ENCODE measurements at places on chromosomes 2 and 18.

GRCh38 chr2:228648541-228648940 is 467.1 kb upstream of the SPHKAP start:
- no peaks in the 10 kb centered on the region for H3K4me1 ChIP-seq
- no peak overlapping the region for H3K4me3 ChIP-seq
- H3K36me3 ChIP-seq: no peaks in the 10 kb centered on the region

DNA sequence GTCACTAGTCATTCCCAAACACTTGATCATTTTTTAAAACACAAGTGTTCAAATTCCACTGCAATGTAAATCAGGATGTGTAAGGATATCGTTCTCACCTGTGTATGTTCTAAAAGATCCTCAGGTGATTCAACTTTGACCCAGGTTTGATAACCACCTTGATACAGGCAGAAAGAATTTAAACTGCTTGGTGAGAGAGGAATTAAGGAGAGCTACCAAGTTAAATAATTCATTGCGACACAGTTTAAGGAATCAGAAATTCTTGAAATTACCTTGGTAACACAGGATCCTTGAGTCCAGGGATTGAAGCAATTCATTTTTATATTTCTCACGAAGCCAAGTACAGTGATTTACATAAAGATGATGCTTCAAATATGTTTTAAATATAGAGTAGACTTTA is 80.7 kb upstream of the EHBP1 start:
- H3K36me3 ChIP-seq: no peaks in the 10 kb centered on the region
- H3K4me3 ChIP-seq: no peak overlapping the region
- DNase-seq: no peak
- no peaks in the 10 kb centered on the region for H3K27me3 ChIP-seq

GRCh38 chr2:74648009-74648443 is at the start of gene M1AP:
Gene M1AP, minus strand, starts transcription at chr2:74648330. Its CDS starts 8,055 bp downstream, at chr2:74640275.
- DNase-seq: peak; percentile 4
- H3K27ac ChIP-seq: no peak within 1 kb of the TSS
- H3K27me3 ChIP-seq: peaks cover 5% of the 10 kb centered on the region
- no peaks in the 10 kb centered on the region for H3K36me3 ChIP-seq

DNA sequence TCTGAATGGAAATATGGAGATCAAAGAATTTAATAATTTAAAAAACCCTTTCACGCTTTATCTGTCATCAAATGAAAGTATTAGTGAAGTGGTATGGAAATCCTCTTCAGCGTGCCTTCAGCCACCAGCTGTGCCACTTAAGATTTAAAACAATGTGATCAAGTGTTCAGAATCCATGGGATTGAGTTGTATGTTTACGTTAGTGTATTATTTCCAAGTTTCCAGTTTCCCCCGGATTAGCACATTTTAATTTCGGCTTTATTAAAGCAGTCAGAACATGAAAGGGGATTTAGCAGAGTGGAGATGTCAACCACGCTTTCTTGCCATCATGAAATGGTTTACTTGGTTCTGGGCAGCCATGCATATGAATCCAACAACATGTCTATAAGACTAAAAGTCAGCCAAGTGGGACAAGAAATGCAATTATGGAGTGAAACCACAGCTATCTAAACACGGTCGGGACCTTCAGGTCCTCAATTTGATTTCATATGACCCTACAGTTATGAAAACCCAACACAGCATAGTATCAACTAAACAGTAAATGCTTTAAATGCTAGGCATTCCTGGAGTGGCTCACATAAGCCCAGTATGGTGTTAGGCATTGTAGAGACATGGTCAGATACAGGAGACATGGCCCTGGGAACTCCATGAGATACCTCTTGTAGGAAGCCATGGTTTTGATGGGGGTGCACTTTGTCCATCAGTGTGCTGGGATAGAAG is 224.9 kb upstream of the EPAS1 start:
- H3K4me3 ChIP-seq: no peak overlapping the region
- H3K4me1 ChIP-seq: peaks cover 14% of the 10 kb centered on the region
- no peak for DNase-seq

DNA sequence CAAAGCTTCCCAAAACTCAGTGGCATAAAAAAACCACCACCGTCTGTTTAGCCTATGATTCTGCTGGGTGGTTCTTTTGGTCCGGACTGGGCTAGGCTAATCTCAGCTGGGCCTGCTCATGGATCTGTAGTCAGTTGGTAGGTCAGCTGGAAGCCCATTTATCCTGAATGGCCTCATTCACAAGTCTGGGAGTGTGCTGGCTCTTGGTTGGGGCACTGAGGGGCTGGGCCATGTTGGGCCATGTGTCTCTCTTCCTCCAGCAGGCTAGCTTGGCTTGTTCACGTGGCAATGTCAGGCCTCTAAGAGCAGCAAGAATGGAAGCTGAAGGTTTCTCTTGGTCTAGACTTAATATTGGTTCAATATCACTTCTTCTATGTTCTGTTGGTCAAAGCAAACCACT is 95.7 kb upstream of the HS6ST1 start:
- no peak overlapping the region for H3K4me3 ChIP-seq
- H3K4me1 ChIP-seq: no peaks in the 10 kb centered on the region
- no peak overlapping the region for H3K27ac ChIP-seq
- H3K36me3 ChIP-seq: no peaks in the 10 kb centered on the region
- no peak for DNase-seq
- H3K27me3 ChIP-seq: no peaks in the 10 kb centered on the region

DNA sequence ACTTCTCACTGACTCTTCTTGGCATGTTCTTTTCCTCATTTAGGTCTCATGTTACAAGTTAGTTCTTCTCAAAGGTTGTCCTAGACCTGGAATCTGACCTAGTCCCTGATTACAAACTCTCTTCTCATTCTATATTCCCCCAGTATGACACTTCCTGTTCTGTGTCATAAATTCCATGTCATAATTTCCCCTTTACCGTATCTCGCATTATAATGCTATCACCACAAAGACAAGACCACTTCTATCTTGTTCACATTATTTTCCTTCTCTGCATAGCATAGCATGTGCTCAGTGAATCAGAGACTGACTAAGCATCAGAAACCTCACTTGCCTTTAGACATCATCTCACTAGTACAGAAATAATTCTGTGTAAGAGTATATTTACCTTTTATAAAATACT is 63.6 kb upstream of the CAVIN2 start:
- DNase-seq: no peak
- H3K27me3 ChIP-seq: no peaks in the 10 kb centered on the region
- no peak overlapping the region for H3K4me3 ChIP-seq
- no peaks in the 10 kb centered on the region for H3K4me1 ChIP-seq
- H3K36me3 ChIP-seq: no peaks in the 10 kb centered on the region

GRCh38 chr2:117726747-117727146 is 87.7 kb upstream of the DDX18 start:
- no peak overlapping the region for H3K4me3 ChIP-seq
- no peaks in the 10 kb centered on the region for H3K4me1 ChIP-seq
- no peak for DNase-seq
- no peak overlapping the region for H3K27ac ChIP-seq
- no peaks in the 10 kb centered on the region for H3K36me3 ChIP-seq
- no peaks in the 10 kb centered on the region for H3K27me3 ChIP-seq

- DNase-seq: no peak
- H3K4me1 ChIP-seq: no peaks in the 10 kb centered on the region
- H3K27me3 ChIP-seq: no peaks in the 10 kb centered on the region
- no peaks in the 10 kb centered on the region for H3K36me3 ChIP-seq
- no peak overlapping the region for H3K4me3 ChIP-seq
- no peak overlapping the region for H3K27ac ChIP-seq
Measured at GRCh38 chr18:47191961-47192360, 15.8 kb upstream of the IER3IP1 start.

GRCh38 chr2:68765739-68766375 is 31.2 kb downstream of the ARHGAP25 start:
- H3K36me3 ChIP-seq: no peaks in the 10 kb centered on the region
- H3K4me3 ChIP-seq: no peak overlapping the region
- no peaks in the 10 kb centered on the region for H3K27me3 ChIP-seq
- peak overlapping the region; percentile 91 for H3K27ac ChIP-seq

- H3K27me3 ChIP-seq: no peaks in the 10 kb centered on the region
- no peak overlapping the region for H3K4me3 ChIP-seq
- H3K27ac ChIP-seq: no peak overlapping the region
- DNase-seq: no peak
Measured at GRCh38 chr2:150561076-150561475, 73.6 kb upstream of the RND3 start.

- H3K36me3 ChIP-seq: no peaks in the 10 kb centered on the region
- no peaks in the 10 kb centered on the region for H3K27me3 ChIP-seq
- H3K4me1 ChIP-seq: no peaks in the 10 kb centered on the region
- no peak for DNase-seq
- no peak overlapping the region for H3K27ac ChIP-seq
Measured at GRCh38 chr2:122737429-122738077, 982.1 kb downstream of the TSN start.

DNA sequence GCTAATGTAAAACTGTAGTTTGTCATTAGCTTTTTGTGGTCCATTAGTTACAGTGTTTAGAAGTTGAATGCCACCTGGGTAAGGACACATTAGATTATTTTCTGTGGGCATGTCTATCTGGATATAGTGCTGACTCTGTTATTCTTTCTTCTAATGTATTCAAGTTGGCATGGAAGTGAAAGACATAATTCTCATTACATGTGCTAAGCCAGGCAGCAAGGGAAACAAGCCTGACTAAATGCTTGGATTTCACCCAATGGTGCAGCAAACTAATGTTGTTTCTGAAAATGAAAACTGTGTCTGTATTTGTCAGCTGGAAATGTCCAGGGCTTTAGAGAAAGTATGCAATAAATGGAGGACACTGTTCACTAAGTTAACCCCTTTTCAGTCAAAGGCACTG is 100.7 kb downstream of the NUP35 start:
- DNase-seq: no peak
- no peaks in the 10 kb centered on the region for H3K27me3 ChIP-seq
- no peak overlapping the region for H3K27ac ChIP-seq
- H3K4me3 ChIP-seq: no peak overlapping the region
- no peaks in the 10 kb centered on the region for H3K4me1 ChIP-seq
- no peaks in the 10 kb centered on the region for H3K36me3 ChIP-seq

DNA sequence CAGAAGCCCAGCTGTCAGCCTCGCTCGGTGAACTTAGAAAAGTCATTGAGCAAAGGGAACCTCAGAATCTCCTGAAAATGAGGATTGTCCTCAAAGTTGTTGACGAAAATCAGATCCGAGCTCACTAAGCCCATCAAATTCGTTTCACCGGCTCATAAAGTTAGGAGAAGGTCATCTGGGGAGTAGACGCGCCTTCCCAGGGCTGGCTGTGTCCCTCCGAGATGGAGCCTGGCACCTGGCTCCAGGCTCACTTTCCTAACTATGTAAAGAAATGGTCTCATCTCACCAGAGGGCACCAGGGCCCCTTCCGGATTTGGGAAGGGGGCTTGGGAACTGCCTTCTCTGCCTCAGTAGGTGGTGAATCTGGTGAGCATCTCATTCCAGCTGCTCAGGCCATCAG is 145.5 kb downstream of the PXDN start:
- H3K27me3 ChIP-seq: no peaks in the 10 kb centered on the region
- H3K4me1 ChIP-seq: no peaks in the 10 kb centered on the region
- H3K27ac ChIP-seq: no peak overlapping the region
- H3K4me3 ChIP-seq: no peak overlapping the region

GRCh38 chr18:23772327-23773024 is 83.2 kb downstream of the LAMA3 start:
- H3K36me3 ChIP-seq: no peaks in the 10 kb centered on the region
- no peak for DNase-seq
- no peak overlapping the region for H3K27ac ChIP-seq

GRCh38 chr18:43129946-43130524 is 14.6 kb upstream of the RIT2 start:
- H3K36me3 ChIP-seq: no peaks in the 10 kb centered on the region
- no peak overlapping the region for H3K27ac ChIP-seq
- no peaks in the 10 kb centered on the region for H3K27me3 ChIP-seq
- no peak for DNase-seq

DNA sequence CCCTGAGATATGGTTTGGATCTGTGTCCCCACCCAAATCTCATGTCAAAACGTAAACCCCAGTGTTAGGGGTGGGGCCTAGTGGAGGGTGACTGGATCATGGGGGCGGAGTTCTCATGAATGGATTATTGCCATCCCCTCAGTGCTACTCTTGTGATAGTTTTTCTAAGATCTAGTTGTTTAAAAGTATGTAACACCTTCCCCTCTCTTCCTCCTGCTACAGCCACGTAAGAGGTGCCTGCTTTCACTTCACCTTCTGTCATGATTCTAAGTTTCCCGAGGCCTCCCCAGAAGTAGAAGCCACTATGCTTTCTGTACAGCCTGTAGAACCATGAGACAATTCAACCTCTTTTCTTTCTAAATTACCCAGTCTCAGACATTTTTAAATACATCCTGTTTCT is 16.9 kb downstream of the PUM2 start:
- H3K4me3 ChIP-seq: no peak overlapping the region
- H3K4me1 ChIP-seq: peaks cover 13% of the 10 kb centered on the region
- H3K27ac ChIP-seq: no peak overlapping the region
- no peak for DNase-seq

GRCh38 chr2:68719912-68720311 is 14.7 kb upstream of the ARHGAP25 start:
- H3K36me3 ChIP-seq: no peaks in the 10 kb centered on the region
- no peak for DNase-seq
- H3K4me3 ChIP-seq: no peak overlapping the region
- H3K27ac ChIP-seq: no peak overlapping the region
- H3K27me3 ChIP-seq: no peaks in the 10 kb centered on the region
- H3K4me1 ChIP-seq: peaks cover 18% of the 10 kb centered on the region

DNA sequence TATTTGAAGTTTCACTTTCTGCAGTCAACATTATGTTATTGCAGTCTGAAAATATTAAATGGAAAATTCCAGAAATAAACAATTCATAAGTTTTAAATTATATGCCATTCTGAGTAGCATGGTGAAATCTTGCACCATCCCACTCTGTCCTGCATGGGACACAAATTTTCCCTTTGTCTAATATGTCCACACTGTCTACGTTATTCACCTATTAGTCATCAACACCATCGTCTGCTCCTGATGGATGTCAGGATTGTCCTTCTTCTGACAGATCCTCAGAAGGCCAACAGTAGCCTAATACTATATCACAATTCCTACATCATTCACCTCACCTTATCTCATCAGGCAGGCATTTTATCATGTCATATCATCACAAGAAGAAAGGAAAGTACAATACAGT is 163.1 kb downstream of the TXNL1 start:
- H3K27me3 ChIP-seq: no peaks in the 10 kb centered on the region
- DNase-seq: no peak
- no peaks in the 10 kb centered on the region for H3K4me1 ChIP-seq

- H3K36me3 ChIP-seq: no peaks in the 10 kb centered on the region
- H3K4me3 ChIP-seq: no peak overlapping the region
- DNase-seq: no peak
- H3K27me3 ChIP-seq: peaks cover 19% of the 10 kb centered on the region
Measured at GRCh38 chr2:10087360-10087759, 7.1 kb upstream of the CYS1 start.

- no peak for DNase-seq
- H3K4me3 ChIP-seq: no peak overlapping the region
- no peaks in the 10 kb centered on the region for H3K27me3 ChIP-seq
- no peak overlapping the region for H3K27ac ChIP-seq
- H3K4me1 ChIP-seq: peaks cover 20% of the 10 kb centered on the region
Measured at GRCh38 chr2:53941749-53942148, 29.0 kb downstream of the PSME4 start.
